ENCODE measurements at places on chromosomes 1 and 21.

DNA sequence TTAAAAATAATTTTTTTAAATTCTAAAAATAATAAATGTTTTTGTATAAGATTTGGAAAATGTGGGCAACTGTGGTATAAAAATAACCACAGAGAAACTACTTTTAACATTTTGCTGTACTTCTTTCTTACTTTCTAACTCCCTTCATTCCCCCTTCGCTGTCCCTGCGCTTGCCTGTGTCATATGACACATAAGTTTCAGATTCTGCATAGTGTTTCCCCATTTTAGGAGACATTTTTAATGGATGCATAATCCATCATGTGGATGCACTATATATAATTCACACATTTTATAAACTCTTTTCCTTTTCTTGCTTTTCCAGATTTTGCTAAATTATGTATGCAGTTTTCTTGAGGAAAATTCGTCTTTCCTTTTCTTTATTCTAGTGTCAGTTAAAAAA, 16.3 kb downstream of the ATG4C start:
- no peak for DNase-seq

- peak; percentile 89 for DNase-seq
Measured at GRCh38 chr1:110155878-110156522, 5.7 kb downstream of the SLC6A17 start.

GRCh38 chr1:167416506-167416905, 101.8 kb downstream of the CD247 start:
- DNase-seq, result no peak

DNA sequence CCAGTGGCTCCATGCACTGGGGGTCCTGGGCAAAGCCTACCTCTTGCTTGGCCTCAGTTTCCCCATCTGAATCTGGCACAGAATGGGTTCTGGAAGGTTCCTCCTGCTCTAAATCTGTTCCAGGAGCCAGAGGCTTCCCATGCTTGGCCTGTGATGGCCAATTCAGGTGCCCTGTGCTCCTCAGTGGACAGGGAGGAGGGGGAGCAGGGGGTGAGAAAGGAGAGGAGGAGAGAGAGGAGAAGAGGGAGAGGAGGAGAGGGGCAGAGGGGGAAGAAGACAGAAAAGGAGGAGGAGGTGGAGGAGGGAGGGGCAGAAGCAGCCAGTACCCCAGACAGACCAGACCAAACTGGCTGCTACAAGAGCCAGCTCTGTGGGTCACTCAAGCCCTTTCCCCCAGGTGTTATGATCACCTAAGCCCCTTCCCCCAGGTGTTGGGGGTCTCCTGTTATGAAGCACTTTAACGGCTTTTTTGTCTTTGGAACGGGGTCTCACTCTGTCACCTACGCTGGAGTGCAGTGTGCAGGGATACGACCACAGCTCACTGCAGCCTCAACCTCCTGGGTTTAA, 43.7 kb downstream of the TRIM11 start:
- DNase-seq, result no peak

DNA sequence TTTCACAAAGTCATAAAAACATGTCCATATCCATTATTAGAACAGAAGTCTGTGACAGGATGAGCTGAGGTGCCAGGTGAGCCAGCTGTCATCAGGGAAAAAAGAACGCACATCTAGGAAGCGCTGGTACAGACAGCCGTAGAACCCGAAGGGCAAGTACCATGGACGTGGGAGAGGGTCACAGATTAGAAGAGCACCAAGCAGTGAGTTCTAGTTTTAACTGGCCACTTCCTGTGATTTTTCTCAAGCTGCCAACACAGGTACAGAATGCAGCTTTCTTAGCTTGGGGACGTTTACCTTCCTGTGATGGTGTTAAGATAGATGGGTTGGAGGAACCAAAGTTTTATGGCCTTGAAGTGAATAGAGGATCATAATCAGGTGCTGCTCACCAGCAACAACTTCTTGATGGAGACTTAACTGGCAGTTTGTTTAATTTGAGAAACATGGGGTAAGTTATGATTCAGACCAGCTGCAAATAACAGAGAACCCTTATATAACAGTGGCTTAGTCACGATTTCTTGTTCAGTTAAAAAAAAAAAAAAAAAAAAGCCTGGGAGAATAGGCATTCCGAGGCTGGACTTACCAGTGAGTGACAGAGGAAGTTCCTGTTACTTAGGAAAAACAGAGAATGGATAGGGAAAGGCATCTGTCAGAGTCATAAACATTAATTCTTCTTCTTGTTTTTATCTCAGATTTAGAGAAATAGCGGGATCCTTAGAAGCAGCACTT, 30.9 kb downstream of the AGT start:
- DNase-seq, result peak; percentile 73

DNA sequence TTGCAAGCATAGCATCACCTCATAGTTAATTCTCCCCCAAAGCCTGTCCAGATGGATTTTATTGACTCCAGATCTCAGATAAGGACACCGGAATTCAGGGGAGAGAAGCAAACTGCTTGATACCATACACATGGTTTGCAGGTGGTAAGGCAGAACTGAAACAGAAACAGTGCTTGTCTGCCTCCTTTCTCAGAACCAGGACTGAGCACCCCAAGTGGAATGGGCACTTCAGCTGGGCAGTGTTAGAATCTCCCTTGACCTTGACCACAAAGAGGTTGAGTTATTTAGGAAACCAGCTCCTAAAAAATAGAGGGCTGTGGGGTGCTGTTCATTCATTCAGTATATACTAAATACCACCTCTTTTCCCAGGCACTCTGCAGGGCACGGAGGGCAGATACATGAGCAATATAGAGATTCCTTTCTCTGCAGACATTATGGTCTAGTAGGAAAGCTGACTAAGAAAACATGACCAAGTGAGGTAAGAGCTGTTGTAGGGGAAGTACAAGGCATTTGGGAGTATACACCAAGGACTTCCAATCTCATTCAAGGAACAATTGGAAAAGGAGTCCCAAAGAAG, 185.2 kb downstream of the C1orf94 start:
- no peak for DNase-seq

DNA sequence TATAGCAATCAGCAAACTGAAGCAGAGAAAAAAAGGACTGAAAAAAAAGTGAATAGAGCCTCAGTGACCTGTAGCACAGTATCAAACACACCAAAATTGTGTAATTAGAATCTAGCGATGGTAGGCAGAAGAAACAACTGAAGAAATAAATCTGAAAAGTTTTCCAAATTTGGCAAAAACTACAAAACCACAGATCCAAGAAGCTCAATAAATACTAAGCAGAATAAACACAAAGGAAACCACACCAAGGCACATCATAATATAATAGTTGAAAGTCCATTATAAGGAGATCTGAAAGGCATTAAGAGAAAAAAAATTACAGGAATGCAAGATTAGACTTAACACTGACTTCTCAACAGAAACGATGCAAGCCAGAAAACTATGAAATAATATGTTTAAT, 7.1 kb upstream of the IL12RB2 start:
- no peak for DNase-seq

- DNase-seq, result no peak
Measured at GRCh38 chr1:202172015-202172355, 11.6 kb upstream of the PTPN7 start.

GRCh38 chr1:245266105-245266504, 111.3 kb downstream of the KIF26B start:
- no peak for DNase-seq

GRCh38 chr1:186482661-186483255, 21.8 kb upstream of the PDC start:
- DNase-seq, result peak; percentile 74

GRCh38 chr1:204498981-204499380, 4.4 kb upstream of the PIK3C2B start:
- DNase-seq, result no peak

DNA sequence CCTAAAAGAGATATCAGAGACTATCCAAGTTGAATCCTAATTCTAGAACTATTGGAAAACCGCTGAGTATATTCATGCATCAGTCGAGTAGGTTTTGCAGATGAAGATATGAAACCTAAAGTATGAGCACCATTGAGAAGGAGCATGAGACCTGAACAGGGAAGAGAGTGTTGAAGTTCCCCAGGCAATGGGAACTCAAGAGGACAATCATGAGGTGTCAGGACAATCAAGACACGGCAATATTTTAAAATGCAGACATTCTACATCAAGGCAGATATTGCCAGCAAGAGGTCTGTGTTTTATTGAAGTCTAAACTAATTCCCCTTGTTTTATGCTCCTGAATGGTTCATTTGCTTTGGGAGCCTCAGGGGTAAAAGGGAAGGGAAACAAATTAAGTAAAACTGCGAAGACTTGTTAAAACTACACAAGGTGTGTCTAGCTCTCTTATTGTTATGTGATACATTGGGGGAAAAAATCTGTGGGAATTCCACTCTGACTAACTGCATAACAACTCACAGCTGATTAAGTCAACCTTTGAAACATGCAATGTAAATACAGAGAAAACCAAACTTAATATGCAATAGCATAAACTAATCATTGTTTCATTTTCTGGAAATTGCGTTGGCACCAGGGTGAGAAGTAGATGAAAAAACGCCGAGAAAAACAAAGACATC, 347.9 kb upstream of the ADGRL2 start:
- no peak for DNase-seq

DNA sequence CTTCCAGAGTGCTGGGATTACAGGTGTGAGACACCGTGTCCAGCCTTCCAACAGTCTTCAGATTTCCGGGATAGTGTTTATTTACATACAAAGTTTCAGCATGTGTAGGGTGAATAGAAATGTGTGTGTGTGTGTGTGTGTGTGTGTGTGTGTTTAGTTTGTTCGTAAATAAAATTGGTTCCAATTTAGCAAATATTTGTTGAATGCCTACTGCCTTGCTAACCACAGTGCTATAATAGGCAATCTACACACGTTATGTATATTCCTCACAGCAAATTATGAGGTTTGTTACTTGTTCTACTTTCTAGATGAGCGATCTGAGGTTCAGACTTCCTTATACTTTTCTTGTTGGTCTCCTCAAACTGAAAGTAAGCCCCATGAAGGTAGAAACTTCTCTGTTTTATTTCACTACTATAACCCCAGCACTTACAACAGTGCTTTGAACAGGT, 32.8 kb upstream of the EPS15 start:
- no peak for DNase-seq

GRCh38 chr21:15752763-15753407, 23.1 kb downstream of the USP25 start:
- no peak for DNase-seq

DNA sequence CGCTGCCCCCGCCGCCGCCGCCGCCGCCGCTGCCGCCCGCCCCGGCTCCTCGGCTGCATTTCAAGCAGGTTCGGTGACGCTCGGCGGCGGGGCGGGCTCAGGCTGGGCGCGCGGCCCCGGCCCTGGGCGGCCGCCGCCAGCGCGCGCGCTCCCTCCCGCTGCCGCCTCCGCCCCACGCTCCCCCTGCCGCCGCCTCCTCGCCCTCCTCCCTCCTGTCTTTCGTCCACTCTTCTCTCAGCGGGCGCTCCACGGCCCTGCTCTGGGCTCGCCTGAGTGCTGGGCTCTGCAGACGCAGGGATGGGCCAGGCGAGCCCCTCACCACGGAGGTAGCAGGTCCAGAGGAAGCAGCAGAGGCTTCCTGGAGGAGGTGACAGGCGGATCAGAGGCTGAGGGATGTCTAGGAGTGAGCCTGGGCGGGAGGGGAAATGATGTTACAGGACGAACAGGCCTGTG, at the start of gene LRP8:
Gene LRP8 (minus strand): TSS at position 62 of the 453 bp plus-strand sequence. CDS start 158 bp downstream, outside the sequence.
- DNase-seq, result peak; percentile 98

DNA sequence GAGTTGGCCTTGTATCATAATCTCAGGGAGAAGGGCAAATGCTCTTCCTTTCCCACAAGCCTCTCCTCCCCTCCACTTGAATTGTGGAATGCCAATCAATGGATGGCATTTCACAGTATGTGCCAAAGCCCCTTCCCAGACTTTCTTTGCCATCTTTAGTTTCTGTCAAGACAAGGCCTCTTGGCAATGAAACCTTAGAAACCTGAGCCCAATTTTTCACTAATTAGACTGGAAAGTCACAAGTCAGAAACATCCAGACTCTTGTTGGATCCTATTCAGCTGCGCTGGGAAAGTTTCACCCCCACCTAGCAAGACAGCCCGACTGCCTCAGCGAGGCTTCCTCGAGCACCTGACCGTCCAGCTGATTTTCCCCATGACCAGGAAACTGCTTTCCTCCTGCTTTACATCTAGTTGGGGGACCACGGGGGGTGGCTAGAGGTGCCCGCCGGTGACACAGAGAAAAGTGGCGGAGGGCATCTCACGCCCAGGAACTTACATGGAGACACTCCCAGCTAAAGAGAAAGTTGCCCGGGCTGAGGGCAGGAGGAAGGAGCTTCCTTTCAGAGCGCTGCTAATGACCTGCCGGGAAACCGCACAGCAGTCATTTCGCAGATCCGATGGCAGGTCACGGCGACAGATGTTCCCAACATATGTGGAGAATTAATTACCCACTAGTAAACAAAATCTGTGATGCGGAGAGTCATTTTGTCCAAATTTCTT, 302.6 kb upstream of the RRP15 start:
- no peak for DNase-seq
